SJCRH30 (cell line): ENCODE measurements at places on chromosomes 4 and X. TPM values are rescaled to one million over a fixed set of nuclear protein-coding genes. Genes with fewer than 3 reads are reported as not detected.

The CHST7 gene
- total RNA-seq, result 3.4 and 3.6 TPM in 2 replicates

The SYTL4 gene
- not detected in 2 replicates for total RNA-seq

The PNMA5 gene
- not detected in 2 replicates for total RNA-seq

The GPR50 gene
- not detected in 2 replicates for total RNA-seq

The SRPX gene
- 8.3 and 10.2 TPM in 2 replicates for total RNA-seq

The CHRNA9 gene
- 0.08 and 0.51 TPM in 2 replicates for total RNA-seq

The TCEANC gene
- total RNA-seq, result 3.0 and 3.5 TPM in 2 replicates

The KIT gene
- 0.12 and 0.18 TPM in 2 replicates for total RNA-seq

The CSAG2 gene
- not detected in 2 replicates for total RNA-seq

The KCNE5 gene
- 0.10 and 0.12 TPM in 2 replicates for total RNA-seq

The SSX4 gene
- total RNA-seq, result not detected in 2 replicates

DNA sequence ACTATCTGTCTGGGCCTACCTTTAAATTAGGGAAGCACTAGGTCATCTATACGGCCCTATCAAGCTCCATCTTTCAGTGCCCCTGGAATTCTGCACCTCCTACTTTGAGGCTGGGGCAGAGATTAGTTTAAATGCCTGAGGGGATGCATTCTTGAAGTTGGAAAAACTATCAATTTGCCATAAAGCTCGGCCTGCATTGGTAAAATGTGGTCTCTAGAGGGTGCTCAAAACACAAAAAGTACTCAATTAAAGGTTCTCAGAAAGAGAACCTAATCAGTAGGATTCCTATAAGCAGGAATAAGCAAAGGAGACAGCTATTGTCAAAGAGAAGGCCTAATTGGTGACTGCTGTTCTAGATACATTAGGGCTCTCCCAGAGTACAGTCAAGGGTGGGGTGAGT is 111.7 kb downstream of the AMER1 start:
- DNase-seq, result peak; percentile 10

- peak; percentile 80 for DNase-seq
These were observed 10.5 kb downstream of the CD99 start for GRCh38 chrX:2701600-2701999.

DNA sequence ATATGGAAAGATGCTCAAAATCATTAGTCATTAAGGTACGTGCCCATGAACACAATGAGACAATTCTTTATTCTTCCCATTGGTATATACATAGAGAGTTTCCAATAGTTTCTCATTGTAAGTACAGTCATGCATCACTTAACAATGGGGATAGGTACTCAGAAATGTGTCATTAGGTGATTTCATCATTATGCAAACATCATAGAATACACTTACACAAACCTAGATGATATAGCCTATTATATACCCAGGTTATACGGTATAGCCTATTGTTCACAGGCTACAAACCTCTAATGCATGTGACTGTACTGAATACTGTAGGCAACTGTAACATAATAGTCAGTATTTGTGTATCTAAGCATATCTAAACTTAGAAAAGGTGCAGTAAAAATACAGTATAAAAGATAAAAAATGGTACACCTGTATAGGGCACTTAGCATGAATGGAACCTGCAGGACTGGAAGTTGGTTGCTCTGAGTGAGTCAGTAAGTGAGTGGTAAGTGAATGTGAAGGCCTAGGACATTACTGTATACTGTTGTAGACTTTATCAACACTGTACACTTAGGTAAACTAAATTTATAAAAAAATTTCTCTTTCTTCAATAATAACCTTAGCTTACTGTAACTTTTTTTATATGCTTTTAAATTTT is 49.6 kb downstream of the KLHL13 start:
- no peak for DNase-seq

DNA sequence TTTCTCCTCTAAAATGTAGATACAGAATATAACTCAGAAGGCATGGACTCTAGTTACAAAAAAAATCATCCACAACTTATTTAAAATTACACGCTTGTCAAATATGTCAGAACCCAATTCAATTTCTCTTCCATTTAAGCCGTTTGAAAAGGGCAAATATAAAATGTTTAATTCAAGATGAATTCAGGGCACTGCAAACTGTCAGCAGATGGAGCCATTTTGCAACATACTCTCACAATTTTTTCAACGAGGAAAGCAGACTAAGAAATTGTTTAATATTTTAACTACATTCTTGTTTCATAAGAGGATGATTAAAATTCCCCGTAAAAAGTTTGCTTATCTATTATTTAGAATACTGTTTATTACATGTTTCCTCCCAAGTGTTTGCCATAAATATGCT is 321.3 kb upstream of the CPXCR1 start:
- peak; percentile 6 for DNase-seq

- DNase-seq, result no peak
These were observed 101.2 kb upstream of the SLC4A4 start for GRCh38 chr4:71237641-71238040.

- DNase-seq, result no peak
These were observed 68.6 kb downstream of the PRSS12 start for GRCh38 chr4:118284169-118284568.

- DNase-seq, result peak; percentile 72
These were observed 17.1 kb downstream of the SMIM14 start for GRCh38 chr4:39621582-39621981.

GRCh38 chrX:101764538-101764937 is 104.9 kb upstream of the ARMCX2 start:
- DNase-seq, result peak; percentile 10
